ENCODE measurements at places on chromosomes 5 and 9. TPM values are rescaled to one million over a fixed set of nuclear protein-coding genes. Genes with fewer than 3 reads are reported as not detected.

GRCh38 chr5:53481887-53482716 lies 1.7 kb downstream of the FST start:
- DNase-seq: peak; percentile 84

DNA sequence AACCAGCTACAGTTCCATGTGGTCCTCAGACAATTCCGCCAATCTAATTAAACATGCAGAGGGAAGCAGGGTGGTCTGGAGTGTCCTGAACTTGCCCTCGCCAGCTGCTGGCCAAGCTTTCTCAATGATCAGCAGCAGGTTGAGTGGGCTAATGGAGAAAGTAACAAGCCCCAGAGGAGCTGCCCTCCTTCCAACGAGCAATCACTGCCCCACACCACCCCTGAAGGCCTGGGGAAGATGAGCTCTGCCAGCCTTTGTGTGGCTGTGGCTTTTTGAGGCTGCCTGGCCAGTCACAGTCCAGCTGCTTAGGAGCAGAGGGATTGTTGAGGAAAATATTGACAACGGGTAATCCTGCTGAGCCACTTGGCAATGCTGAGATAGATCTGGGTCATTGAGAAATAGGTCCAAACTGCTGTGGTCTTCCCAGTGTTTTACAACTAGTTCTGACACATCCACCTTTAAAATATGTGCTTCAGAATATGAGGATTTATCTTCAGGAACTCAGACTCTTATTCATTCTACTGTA lies 107.3 kb downstream of the CD180 start:
- DNase-seq: no peak

The TPRN gene
- total RNA-seq: 21.7 TPM

DNA sequence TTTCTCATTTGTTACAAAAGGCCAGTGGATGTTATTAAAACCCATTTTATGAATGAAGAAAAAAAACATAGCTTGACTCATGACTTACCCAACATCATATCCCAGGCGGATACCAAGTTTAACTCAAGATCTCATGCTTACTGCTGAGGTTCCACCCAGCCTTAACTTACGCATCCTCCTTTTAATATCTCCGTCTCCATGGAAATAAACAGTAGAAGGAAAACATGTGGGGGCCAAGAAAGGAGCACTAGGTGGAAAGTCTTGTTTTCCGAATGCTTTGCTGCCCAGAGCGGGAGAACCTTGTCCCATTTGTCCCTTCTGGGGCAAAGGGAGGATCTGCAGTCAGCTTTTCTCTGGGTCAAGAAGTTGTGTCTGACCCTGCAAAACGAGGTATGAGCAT lies 44.1 kb downstream of the ANGPTL2 start:
- no peak for DNase-seq

Measured in left ventricle myocardium superior (tissue), 1 donor.